Activated CD8-positive, alpha-beta T cell treated with anti-CD3 and anti-CD28 coated beads for 36 hours (primary cell): ENCODE measurements at places on chromosomes 13 and 19. TPM values are rescaled to one million over a fixed set of nuclear protein-coding genes. Genes with fewer than 3 reads are reported as not detected.

DNA sequence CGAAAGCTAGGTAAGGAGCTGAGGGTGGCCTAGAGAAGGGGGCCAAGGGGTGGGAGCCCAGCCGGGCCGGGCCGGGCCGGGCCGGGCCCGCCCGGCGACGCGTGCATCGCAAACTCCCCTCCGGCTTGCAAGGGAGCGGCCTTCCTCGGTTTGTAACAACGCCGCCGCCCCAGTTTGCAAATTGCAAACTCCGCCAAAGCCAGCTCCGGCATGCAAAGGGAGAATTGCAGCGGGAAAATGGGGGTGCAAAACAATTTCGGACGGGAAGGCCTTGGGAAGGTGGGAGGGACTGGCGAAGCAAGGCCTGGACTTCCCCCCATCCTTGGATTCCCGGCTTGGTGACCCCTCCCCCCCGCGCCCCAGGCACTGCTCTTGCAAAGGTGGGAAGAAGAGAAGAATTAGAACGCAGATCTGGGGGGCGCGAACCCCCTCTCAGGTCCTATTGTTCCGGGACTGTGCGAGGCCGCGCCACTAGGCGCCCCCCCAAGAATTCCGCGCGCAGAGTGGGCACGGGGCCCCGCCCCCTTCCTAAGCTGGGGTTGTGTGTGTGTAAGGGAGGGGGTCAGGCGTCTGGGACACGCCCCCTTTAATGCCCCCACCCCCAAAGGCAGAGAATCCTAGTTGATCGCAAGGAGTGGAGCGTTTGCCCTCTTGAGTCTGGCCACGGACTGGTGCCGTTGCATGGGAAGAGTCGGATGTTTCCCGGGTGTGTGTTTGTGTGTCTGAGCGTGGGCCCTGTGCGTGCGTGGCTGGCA, 926 bp downstream of the PRR12 start:
- H3K36me3 ChIP-seq: peaks cover 9% of the 10 kb centered on the region
- DNase-seq: peak; percentile 70
- H3K4me3 ChIP-seq: peak overlapping the region; percentile 77
- H3K4me1 ChIP-seq: peaks cover 23% of the 10 kb centered on the region
- H3K27me3 ChIP-seq: no peaks in the 10 kb centered on the region

DNA sequence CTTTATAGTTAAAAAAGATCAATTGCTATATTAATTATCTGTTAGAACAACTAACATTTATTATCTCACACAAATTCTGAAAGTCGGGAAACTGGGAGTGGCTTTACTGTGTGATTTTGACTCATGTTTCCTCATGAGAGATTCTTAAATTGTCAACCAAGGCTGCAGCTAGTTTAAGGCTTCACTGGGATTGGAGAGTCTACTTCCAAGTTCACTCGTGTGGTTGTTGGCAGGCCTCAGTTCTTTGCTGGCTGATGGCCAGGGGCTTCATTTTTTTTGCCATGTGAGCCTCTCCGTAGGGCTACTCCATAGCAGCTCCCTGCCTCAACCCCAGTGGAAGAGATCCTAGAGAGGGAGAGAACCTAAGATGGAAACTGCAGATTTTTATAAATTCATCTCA, 24.5 kb upstream of the LPAR6 start:
- H3K27me3 ChIP-seq: no peaks in the 10 kb centered on the region
- DNase-seq: no peak
- H3K4me3 ChIP-seq: no peak overlapping the region
- peaks cover 14% of the 10 kb centered on the region for H3K4me1 ChIP-seq
- no peak overlapping the region for H3K27ac ChIP-seq
- peaks cover 5% of the 10 kb centered on the region for H3K36me3 ChIP-seq

- H3K27me3 ChIP-seq: peaks cover 14% of the 10 kb centered on the region
- no peak overlapping the region for H3K27ac ChIP-seq
- no peak overlapping the region for H3K4me3 ChIP-seq
- no peak for DNase-seq
Measured at GRCh38 chr19:33681081-33681680, 59.4 kb downstream of the CHST8 start.

The ZNF541 gene
- 0.29 TPM for total RNA-seq

DNA sequence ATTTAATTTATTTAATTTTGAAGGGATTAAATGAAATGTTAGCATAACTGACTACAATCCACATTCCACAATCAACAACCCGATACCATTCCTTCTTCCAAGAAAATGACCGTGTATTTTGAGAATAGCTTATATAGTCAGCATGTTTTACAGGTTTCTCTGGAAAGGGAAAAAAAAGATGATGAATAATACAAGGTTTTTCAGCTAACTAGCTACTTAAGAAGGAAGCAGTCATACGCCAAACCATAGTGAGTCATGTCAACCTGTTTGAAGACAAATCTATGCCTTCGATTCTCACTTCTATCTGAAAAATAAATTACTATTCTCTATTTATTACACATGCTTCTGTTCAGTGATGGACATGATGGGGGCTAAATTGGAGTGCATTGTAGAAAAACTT, 258.6 kb downstream of the EFNB2 start:
- no peak overlapping the region for H3K4me3 ChIP-seq
- H3K27ac ChIP-seq: no peak overlapping the region
- no peaks in the 10 kb centered on the region for H3K27me3 ChIP-seq
- H3K36me3 ChIP-seq: no peaks in the 10 kb centered on the region
- DNase-seq: no peak
- no peaks in the 10 kb centered on the region for H3K4me1 ChIP-seq

- no peaks in the 10 kb centered on the region for H3K27me3 ChIP-seq
- peak overlapping the region; percentile 61 for H3K27ac ChIP-seq
- H3K4me1 ChIP-seq: peaks cover 6% of the 10 kb centered on the region
- no peaks in the 10 kb centered on the region for H3K36me3 ChIP-seq
Measured at GRCh38 chr19:39858541-39858940, 12.4 kb upstream of the FBL start.

DNA sequence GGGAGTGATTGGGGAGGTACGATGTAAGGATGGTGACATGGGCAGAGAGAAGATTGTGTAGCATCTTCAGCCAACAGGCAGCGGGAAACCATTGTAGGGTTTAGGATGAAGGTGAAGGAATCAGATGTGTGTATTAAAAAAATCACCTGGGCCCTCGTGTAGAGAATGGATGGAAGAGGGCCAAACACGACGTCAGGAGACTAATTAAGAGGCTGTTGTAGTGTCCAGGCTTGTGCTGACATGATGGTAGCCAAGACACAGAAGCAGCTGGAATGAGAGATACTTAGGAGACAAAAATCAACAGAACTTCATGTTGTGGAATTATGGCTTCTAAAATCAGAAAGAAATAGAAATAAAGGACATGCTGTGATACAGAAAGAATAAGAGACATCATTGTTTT, 41.2 kb upstream of the ARGLU1 start:
- no peak overlapping the region for H3K4me3 ChIP-seq
- DNase-seq: no peak
- H3K27me3 ChIP-seq: peaks cover 14% of the 10 kb centered on the region
- no peaks in the 10 kb centered on the region for H3K36me3 ChIP-seq

DNA sequence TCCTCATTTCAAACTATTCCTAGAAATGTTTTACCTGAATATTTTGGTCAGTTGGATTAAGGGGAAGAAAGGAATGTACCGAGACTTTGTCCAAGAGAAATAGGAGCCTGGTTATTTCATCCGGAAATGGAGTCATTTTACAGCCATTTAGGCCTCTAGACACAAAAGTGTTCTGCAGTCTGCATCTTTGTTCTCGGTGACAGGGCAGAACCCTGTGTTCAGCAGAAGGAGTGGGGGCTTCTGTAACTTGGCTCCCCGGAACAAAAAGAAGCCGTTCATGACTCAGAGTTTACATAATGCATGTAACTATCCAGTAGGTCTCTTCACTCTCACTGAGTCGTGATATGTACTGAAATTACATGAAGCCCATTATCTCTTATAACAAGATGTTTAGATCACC, 21.6 kb upstream of the FNDC3A start:
- no peak overlapping the region for H3K27ac ChIP-seq
- no peak for DNase-seq
- peaks cover 4% of the 10 kb centered on the region for H3K27me3 ChIP-seq
- no peaks in the 10 kb centered on the region for H3K36me3 ChIP-seq
- H3K4me1 ChIP-seq: no peaks in the 10 kb centered on the region
- H3K4me3 ChIP-seq: no peak overlapping the region

DNA sequence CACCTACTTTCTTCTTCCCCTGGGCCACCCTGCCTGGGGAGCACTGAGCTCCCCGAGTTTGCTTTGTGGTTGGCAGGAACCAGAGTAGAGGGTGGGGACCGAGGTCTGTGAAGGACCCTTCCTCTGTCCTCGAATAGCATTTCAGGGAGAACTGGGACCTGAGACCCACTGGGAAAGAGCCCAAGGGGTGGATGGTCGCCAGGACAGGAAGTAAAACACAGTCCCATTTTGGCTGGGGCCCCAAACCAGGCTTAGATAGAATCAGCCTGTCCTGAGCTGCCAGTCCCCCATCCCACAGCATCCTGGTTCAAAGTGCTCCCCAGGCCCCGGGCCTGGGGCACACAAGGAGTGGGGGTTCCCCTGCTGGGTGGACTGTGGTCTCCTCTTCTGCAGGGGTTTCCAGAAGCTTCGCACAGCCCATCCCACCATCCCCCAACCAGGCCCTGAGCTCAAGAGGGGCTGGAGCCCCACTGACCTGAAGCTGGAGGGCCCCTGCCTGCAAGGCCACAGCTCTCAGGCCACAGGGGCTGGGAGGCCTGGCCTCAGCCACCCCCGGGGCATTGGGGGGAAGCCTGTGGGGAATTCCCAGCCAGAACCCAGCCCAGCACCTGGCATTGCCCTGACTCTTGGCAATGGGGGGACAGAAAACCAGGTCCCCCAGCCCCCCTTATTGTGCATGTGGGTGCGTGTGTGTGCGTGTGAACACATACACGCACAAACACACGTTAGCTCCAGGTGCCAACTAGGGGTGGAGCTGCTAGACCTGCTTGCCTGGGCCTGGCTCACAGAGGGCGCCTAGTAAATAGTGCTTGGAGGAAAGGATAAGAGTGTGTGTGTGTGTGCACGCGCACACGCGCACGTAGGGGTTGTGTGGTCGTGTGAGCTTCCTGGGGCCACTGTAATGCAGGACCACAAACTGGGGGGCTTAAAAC, 995 bp upstream of the MKNK2 start:
- peaks cover 14% of the 10 kb centered on the region for H3K36me3 ChIP-seq
- H3K27ac ChIP-seq: peak overlapping the region; percentile 96
- peaks cover 56% of the 10 kb centered on the region for H3K4me1 ChIP-seq
